ENCODE measurements at places on chromosomes 7 and 10.
A peak's percentile ranks its signal among the peaks of the same experiment; 100 is the strongest.

DNA sequence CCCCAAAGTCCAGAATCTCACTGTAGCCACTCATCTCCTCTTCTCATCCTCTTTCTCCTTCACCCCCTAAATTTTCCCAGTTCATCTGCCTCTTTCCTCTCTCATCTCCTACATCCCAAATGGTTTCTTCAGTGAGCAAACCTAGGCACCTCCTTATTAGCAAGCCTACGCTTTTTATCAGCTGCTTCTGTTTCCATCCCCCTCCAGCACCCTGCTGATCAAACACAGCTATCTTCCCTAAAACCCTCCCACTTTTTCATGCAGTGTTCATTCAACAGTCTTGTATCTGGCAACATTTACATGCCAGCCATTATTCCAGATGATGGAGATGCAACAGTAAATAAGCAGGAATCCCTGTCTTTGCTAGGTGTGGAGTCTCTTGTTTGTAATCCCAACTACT is 3.3 kb upstream of the ABRAXAS2 start:
- DNase-seq, result no peak

DNA sequence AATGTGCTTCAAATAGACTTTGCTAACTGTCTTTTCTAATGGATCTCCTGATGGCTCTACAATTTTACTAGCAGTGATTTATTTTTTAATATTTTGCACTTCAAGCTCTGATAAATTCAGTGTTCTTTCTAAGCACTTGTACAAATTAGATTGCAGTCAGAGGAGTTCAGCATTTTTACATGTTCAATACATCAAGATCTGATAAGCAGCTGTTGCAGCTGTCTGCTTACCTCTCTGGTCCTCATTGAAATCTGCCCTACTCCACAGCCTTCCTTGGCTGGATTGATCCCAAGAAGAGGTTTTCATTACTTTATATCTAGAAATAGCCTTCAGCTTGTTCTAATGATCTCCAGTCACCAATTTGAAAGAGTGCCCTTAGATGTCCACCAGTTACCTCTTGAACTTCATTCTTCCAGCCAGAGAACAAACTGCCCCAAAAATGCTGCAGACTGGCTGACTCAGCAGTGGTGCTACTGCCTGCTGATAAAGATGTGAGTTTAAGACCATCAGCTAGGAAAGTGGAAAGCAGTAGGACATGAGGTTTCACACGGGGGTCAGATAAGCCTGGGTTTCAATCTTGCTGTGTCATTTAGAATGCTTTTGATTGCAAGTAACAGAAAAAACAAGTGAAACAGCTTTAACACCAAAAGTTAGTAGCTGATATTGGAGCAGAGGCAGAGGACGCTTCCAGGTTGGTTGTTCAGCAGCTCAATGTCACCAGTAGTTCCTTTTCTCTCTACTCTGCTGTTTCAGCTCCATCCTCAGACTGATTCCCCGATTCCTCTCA is 350.9 kb upstream of the NPVF start:
- DNase-seq, result no peak

DNA sequence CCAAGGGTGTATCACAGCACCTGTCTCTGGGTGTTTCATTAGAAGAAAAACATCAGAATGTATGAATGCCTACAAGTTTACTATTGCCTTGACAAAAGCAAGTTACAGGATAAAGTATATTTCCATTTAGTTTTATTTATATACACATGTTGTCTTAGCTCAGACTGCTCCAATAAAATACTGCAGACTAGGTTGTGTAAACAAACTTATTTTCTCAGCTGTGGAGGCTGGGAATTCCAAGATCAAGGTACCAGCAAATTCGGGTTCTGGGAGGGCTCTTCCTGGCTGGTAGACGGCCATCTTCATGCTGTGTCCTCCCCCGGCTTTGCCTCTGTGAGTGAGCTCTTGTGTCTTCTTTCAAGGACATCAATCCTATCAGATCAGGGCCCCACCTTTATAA is 77.1 kb upstream of the UNC5B start:
- no peak for DNase-seq

GRCh38 chr7:100942045-100942774 is 7.1 kb upstream of the MUC3A start:
- no peak for DNase-seq

DNA sequence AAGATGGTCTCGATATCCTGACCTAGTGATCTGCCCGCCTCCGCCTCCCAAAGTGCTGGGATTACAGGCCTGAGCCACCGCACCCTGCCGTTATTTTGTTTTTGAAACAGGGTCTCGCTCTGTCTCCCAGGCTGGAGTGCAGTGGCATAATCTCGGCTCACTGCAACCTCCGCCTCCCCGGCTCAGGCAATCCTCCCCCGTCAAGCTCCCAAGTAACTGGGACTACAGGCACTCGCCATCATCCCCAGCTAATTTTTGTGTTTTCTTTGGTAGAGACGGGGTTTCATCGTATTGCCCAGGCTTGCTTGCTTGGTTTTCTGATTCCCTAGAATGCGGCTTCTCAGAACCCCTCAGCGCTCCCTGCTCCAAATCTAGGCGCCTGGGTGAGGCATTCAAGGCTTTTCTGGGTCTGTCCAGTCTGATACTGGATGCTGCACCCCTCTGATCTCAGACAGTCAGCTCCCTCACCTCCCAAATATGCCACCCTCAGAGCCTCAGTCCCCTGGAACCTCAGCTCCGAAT is 1.3 kb downstream of the TFR2 start:
- no peak for DNase-seq

DNA sequence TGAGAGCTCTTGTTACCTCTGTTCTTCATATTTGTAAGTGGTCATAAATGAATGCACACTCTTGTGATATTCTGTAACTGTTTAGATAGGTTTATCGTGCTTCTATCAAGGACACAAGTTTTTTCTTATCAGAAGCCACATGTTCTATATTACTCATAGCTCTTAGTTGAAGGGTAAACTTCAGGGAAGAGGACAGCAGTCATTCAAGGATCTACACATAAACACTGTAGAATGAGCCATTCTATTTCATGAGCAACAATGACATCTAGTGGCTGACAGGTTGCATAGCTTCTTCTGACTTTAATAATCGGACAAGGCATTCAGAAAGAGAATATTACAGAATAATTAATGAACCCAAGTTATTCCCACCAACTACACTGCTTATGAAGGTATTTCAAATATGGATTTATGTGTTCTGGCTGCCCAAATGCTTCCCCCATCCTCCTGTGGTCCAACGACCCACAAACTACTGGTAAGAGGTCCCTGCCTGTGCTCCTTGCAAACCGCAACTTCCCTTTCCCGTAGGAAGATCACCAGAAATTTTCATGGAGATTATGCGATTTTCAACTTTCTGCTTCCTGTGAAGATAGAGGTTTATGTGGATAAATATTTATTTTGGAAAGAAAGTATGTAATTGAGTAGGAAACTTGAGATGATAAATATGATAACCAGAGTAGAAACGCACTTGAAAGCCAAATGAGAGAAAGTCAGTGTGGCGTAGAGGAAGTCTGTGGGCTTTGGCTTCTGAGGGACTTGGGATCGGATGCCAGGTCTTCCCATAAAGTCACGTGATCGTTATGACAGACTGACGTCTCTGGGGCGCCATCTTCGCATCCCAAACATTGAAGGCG is 16.8 kb upstream of the ABCB5 start:
- DNase-seq, result peak; percentile 34

GRCh38 chr10:90484518-90484917 is 373.3 kb downstream of the HTR7 start:
- DNase-seq, result peak; percentile 3

- no peak for DNase-seq
These were observed 59.9 kb downstream of the MKX start for GRCh38 chr10:27685681-27686080.
